AG08395 (cell line): ENCODE measurements at places on chromosomes 11 and 22.

GRCh38 chr22:46998331-46998730 is 235.9 kb downstream of the TBC1D22A start:
- DNase-seq, result no peak

- DNase-seq, result peak; percentile 82
Measured at GRCh38 chr11:102109896-102110760, at the start of gene YAP1. YAP1 (plus strand) TSS chr11:102110447; CDS start chr11:102110849, 402 bp downstream.

- DNase-seq, result no peak
Measured at GRCh38 chr11:46537121-46537520, 56.7 kb downstream of the AMBRA1 start.

GRCh38 chr11:15091625-15092024 is 18.2 kb downstream of the CALCB start:
- no peak for DNase-seq

- DNase-seq, result no peak
Measured at GRCh38 chr22:33569559-33569958, 350.7 kb downstream of the LARGE1 start.

GRCh38 chr11:3893311-3893710 is 37.8 kb downstream of the STIM1 start:
- DNase-seq, result no peak

DNA sequence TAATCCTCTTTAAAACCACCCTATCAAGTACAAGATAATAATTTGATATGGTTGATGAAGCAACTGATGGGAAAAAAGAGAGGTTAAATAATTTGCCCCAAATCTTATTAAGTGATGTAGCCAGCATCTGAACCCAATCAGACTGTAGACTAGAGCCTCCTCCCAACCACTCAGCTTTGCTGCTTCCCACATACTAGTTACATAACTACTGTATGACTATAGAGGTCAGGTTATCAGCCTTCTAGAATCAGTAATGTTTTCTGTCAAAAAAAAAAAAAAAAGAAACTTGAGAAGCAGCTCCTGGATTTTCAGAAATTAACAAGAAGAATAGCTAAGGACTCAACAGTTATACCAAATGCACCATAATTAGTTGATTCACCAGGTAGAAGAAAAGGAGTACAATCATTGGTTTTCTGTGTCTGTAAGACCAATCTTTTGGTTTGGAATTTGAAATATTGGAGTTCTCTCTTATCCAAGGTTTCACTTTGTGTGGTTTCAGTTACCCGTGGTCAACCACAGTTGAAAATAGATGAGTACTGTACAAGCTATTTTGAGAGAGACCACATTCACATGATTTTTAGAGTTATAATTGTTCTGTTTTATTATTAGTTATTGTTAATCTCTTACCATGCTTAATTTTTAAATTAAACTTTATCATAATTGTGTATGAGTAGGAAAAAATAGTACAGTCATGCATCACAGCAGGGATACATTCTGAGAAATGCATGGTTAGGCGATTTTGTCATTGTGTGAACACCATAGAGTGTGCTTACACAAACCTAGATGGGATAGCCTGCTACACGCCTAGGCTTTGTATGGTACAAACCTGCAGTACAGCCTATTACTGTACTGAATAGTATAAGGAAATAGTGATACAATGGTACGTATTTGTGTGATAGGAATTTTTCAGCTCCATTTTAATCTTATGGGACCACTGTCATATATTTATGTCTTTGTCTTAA is 72.2 kb downstream of the PDHX start:
- DNase-seq, result peak; percentile 48

DNA sequence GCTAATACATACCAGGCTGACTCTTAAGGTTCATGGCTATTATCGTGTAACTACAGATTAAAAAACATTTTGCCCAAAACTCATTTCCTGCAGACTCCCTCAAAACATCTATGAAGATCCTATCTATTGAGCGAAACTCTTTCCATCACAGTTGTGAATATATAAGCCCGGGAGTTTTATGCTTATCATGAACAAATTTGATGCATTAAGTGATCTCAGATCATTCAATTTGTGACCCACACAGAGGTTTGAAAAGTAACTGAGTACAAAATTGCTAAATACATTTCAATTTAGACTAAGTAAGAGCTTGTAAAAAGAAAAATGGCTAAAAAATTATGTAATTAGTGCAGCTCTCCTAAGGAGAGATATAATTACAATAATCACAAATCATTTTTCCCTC is 1228.8 kb upstream of the TENM4 start:
- DNase-seq, result no peak

- no peak for DNase-seq
Measured at GRCh38 chr11:44226945-44227344, 83.0 kb downstream of the ALX4 start.

DNA sequence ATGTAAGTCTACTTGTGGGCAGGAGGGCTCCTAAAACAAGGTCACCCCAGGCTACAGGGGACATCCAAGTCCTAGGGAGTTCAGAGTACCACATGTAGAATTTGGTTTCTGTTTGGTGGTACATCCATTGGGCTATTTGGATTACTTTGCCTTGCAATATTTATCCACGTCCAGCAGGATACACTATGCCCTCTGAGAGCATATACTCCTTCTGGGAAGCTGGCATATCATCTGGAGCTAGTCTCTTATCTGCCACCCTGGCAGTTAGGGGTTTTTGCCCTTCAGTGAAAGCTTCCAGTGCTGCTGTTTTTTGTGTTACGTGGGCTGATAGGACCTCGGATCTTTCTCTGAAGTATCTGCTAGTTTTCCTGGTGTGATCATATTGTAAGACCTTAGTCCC is 7.3 kb downstream of the LMO2 start:
- DNase-seq, result no peak

DNA sequence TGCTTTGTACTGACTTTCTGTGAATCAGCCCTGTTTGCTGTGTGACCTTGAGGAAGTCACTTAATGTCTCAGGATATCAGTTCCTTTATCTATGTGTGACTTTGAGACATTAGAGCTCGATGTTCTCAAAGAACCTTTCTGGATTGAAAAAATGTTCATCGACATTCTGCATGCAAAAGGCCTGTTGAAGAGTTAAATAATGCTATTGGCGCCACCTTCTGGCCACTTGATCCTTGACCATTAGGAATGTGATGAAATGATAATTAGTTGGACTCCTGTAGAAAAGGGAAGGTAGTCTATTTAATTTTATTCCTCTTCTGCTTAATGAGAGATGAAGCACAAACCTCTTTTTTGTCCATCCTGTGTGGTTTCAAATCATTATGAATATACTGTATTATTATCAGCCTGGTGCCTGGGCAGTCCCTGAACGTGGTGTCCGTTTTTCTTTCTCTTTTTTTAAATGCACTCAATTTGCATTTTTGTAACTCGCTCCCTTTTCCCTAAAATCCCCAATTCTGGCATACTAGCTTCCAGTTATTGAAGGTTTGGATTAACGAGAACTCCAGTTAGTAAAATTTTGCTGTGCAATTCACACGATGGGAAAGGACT is 20.7 kb downstream of the ELF5 start:
- DNase-seq, result peak; percentile 67

DNA sequence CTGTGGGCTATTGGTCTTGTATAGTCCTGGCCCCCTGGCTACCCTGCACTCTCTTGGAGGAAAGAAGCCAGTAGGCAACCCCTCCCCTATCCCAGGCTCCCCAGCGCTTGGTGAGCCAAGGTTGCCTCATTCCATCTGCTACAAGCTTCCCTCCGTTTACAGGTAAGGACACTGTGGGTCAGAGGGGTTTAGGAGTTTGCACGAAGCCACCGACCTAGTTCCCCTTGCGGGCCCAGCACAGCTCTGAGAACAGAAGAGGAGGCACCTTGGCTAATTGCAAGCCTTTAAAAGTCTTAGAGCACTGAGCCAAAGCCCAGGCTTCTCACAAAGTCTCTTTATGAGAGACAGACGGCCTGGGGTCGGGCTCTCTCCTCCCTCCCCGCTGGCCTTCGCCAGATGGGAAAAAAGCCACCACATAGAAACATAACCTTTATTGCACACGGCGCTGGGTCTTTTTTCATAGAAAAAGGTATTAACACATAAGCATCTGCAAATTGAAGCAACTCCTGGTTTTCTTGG is 99.8 kb downstream of the CEP164 start:
- no peak for DNase-seq

DNA sequence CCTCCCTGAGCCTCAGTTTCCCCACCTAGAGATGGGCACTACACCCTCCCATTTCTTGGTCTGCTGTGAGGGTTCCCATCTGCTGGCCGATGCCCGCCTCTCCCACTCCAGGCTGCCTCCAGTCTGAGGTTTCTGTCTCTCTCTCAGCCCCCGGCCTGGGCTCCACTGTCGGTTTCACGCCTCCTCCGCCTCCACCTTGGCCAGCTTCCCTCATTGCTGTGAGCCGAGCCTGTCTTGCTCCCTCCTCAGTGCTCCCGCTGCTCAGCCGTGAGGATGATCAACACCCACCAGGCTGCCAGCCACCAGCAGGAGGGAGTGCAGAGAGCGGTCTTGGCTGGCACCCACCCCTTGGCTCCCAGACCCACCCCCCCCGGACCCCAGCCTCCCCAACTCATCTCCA is 61.0 kb downstream of the CYTH4 start:
- no peak for DNase-seq

DNA sequence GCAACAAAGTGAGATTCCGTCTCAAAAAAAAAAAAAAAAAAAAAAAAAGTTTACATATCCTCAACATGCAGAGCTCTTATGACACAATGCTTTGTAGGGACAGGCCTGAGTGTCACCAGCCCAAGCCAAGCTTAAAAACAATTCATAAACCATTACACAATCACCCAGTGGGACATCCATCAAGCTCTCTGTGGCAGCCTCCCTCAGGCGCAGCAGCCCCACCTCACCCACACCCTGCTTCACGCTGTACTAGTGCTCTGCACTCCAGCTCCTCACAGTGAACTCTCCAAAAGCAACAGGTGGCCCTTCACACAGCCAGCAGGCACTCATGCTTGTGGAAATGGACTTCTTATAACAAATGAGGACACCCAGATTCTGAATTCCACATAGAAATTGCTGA is 3.5 kb upstream of the FOXRED2 start:
- no peak for DNase-seq

- no peak for DNase-seq
Measured at GRCh38 chr11:39817241-39817640, 1642.2 kb downstream of the LRRC4C start.

GRCh38 chr22:49953027-49953679 is 7.4 kb upstream of the PIM3 start:
- no peak for DNase-seq

DNA sequence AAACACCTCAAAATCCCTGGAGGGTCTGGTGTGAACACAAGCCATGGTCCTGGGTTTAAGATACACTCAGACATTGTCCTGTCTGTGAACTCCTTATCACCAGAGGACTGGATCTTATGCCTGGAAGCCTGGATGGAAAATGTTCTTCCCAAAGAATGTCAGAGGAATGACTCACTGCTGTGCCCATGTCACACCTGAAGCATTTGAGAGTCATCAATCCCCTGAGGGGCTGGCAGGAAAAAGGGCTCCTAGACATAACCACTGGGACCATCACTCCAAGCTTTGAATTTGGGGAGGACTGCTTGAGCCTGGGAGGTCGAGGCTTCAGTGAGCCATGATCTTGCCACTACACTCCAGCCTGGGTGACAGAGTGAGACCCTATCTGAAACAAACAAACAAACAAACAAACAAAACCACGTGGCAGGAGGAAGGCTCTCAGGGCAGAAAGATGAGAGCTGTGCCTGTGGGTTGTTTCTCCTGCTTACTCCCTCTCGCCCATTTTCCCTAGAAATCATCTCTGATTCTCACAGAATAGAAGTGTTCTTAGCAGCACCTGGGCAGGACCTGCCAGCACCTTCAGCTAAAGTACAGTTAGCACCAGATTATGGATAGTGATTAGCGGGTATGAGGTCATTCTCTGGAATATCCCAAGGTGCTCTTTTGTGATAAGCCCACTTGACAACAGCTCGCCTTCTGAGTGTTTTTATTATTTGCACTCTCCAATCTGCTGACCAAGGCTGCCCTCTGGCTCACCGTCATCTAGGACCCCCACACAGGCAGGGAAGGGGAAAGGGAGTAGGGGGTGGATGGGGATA is 11.9 kb upstream of the PRG2 start:
- DNase-seq, result no peak

DNA sequence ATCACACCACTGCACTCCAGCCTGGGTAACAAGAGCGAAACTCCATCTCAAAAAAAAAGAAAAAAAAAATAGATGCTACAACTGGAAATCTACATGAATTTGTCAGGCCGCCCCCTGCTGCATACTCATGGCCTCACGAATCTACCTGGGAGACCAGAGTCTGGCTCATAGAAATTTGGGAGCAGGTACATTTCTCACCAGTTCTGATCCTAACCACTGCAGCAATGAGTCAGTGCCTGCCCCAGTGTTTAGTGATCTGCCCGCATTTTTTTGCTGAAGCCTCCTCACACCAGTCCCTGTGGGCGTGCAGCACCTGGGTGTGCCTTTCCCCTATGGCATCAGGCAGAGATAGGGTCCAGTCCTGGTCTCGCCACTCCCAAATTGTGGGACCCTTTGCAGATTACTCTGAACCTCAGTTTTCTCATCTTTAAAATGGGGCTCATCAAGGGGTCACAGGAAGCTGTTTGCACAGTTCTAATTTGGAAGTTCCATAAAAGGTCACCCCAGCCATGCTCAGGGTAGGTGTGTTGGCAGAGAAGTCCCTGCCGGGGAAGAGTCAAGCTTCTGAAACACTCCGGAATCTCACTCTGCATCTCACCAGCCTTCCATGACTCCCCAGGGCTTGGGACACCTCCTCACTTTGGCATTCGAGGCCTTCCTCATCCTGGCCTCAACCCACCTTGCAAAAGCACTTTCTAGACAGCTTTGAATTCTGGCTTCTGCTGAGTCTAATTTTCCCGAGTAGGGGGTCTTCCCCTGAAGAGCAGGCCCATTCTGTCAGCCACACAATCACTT is 39.3 kb upstream of the LINC01488 start:
- no peak for DNase-seq

DNA sequence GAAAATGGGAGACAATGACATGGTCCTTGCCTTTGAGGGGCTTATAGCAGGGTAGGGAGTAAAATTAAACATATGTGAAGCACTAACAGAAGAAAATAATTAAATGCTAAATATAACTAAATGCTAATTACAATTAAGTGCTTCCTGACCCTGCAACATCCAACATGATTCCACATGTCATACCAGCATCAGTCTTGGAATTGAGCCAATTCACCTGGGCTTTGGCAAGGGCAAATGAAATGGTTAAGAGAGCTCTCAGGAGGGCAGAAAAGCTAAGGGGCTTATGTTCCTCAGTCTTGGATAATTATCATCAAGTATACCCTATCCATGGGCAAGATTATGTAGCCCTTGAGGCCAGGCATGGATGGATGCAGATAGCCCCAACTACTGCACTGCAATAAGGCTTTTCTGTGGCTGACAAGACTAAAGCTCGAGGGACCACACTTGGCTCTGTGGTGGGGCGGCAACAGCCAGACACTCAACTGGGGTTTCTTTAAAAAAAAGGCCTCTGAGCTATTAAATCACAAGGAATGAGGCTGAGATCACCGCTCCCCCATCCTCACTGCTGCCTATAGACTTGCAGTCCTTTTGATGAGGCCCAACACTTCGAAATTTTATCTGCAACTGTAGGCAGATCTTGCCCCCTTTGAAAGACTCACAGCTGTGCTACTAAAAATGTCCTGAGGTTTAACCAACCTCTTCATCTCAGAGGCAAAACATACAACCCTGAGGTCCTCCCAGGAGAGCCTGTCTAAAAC is 39.0 kb downstream of the IL18BP start:
- DNase-seq, result no peak
